ENCODE measurements at places on chromosomes 1 and 21. TPM values are rescaled to one million over a fixed set of nuclear protein-coding genes. Genes with fewer than 3 reads are reported as not detected.

FAM177B gene
- not detected for total RNA-seq

OR2G6 gene
- 0.13 TPM for total RNA-seq

DNA sequence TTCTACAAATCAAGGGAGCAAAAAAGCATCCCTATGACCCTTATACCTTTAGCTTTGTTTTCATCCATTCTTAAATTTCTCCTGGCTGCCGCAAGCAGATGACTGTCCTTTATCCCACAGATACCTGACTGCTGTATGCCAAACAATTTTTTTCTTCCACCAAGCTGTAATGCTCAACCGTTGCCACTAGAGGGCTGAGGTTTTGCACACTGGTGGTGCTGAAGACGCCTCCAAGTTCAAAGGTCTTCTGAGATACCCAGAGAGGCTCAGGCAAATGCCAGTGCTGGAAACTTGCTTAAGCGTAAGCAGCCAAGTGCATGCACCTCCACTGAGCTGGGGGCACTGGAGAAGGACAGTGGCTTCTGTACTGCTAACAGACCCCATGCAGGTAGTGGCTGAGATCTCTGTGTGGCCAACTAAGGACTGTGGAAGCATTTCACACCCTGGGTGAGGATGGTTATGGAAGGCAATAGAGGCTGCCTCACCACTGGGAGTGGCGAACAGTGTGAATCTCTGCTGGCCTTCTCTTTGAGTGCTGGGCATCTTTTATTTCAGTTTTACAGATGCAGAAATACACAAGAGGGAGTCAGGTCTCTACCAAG lies 28.5 kb downstream of the CNIH3 start:
- DNase-seq: peak; percentile 39

DNA sequence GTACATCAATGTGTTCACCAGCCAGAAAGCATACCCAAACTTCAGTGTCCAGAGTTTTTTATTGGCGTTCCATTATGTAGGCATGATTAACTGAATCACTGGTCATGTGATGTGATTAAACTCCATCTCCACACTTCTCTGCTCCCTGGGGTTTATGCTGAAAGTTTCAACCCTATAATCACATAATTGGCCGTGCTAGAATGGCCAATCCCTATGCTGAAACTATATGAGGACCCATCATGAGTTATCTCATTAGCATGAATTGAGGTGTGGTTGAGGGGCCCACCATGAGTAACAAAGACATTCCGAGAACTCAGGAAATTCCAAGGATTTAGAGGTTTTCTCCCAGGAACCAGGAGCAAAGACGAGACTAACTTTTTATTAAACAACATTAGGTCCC lies 31.8 kb upstream of the FBXO28 start:
- no peak for DNase-seq
